ENCODE measurements at places on chromosomes 16 and 17.

DNA sequence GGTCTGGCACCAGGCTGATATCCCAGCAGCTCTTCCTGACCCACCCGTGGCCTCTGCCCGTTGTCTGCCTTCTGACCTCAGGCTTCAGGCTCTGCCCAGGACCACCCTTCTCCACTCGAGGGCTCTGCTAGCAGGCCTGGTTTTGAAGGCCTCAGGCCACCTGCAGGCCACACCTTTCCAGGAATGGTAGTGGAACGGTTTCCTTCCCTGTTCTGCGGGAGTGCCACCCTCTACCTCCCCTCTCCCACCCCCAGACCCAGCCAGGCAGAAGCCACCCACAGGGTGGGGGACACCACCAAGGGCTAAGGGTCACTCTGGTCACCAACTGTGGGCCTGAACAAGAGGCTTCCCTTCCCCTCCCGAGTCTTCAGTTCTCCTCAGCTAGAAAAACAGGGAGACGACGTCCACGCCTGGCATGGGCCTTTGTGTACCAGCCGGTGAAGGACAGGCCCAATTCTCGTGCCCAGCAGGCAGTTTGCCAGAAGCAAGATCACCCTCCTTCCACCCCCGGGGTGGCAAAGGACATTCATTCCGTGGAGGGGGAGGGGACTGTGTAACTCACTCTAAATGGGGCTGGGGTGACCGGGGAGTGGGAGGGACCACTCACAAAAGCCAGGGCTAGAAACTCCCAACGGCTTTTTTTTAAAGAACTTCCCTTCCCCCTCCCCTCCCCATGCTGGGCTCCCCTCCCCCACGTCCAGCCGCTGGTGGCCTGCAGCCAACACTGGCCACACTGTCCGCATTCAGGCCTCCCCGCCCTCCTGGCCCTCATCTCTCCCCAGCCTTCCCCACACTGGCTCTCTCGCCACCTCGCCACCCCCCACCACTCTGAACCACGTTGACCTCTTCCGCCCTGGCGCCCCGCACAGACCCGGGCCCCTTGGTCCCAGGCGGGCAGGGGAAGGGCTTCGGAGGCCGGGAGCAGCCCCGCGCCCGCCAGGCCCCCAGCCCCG, 7.7 kb downstream of the CBX4 start:
- peak; percentile 72 for DNase-seq

DNA sequence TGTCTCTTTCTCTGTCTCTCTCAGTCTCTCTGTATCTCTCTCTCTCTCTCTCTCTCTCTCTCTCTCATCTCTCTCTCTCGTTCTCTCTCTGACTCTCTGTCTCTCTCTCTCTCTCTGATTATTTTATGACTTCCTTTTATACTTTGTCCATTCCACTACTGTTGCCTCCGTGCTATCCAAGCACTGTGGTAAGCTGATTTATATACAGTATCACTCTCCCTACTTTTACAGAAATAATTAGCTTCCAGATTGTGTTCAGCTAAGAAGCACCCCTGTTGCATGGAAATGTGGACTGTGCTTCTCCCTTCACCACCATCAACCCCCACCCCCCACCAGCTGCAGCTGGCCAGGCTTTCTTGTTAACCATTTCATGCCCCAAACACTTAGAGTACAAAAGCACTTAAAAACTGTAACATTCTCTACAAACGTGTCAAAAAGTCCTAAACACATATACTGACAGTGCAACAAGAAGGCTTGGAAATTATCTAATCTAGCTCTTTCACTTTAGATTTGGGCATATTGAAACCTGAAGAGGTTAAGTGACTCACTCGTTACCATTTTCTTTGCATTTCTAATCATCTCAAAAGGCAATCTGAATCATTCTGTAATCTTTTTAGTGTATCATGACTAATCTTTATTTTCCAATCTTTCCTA, 11.6 kb upstream of the TMEM100 start:
- no peak for DNase-seq

GRCh38 chr17:15744074-15744676, 12.1 kb downstream of the TBC1D26 start:
- DNase-seq: peak; percentile 48

DNA sequence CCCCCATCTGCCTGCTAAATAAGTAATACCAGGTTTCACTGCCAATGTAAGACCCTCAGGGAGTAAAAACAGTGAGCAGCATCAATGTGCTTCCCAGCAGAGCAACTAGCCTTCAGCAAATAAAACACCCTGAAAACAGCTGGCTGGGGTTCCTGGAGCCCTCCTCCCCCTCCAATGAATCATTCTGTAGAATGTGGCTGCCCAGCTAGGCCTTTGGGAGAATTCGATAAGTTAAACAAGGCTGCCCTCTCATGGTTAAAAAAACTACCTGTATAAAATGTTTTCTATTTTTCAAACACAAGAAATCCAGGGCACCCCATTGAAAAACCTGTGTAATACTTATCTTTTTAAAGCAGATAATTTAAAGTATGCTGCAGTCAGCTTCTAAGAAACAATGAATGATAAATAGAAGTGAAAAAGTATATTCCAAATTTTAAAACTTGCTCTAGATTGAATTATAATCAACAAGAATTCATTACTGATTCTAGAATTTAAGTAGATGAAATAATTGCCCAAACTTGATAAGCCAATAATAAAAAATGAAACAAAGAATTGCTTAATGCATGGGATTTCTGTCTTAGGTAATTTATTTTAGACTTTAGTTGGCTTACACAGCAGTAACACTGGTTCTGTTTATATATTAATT, 9.4 kb upstream of the TOM1L1 start:
- DNase-seq: peak; percentile 75

DNA sequence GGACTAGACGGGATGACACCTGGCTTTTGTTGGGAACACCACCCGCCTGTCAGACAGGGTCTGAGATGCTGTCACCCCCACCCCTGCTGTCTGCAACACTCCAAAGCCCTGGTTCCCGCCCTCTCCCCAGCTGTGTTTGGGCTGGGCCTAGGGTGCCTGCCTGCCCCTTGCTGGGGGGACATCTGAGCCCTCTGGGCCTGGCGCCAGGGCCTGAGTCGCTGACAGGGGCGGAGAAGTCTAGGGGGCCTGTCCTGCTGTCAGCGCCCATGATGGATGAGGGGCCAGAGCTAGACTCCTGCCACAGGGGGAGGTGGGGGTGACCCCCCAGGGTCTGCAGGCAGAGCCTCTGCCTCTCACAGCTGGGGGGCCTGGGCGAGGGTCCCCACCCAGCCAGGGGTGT, 7.6 kb upstream of the PKMYT1 start:
- no peak for DNase-seq

DNA sequence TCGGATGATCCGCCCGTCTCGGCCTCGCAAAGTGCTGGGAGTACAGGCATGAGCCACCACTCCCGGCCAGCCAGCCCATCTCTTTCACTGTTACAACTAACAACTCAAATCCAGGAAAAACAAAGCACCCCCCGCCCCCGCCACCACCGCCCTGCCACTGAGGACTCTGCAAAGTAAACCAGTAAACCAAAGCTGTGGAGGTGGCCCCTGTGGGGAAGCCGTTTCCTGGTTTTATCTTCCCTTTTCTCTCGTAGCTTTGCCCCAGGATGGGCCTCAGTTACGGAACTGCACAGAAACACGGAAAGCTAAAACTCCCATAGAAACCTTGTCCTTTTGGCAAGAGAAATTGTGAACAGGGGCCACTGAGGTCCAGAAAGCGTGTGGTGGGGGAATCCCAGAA, 17.5 kb downstream of the CHMP6 start:
- no peak for DNase-seq

GRCh38 chr16:5022521-5022920, 11.2 kb downstream of the NAGPA start:
- no peak for DNase-seq

DNA sequence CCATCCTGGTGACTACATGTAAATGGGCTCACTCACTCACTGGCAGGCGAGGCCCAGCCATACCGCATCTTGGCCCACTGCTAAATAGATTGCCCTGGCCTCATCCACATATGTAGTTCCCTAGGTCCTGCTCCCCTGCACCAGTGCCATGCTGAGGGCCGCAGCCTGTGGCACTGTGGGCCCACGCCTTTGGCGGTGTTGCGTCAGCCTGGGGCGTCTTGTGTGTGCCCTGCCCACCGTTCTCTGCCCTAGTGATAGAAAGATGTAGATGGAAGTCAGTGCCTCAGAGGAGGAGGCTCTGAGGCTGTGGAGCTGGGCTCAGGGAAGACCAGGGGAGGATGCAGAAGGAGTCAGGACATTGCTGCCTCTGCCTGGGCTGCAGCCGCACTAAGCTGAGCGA, 18.9 kb downstream of the C17orf75 start:
- DNase-seq: no peak

GRCh38 chr17:31198026-31198425, 99.0 kb downstream of the OMG start:
- DNase-seq: no peak

GRCh38 chr16:66713076-66713475, 16.5 kb upstream of the CMTM4 start:
- no peak for DNase-seq

Measured in islet precursor cell (in vitro differentiated cells).